ENCODE measurements at places on chromosomes 7 and 10. TPM values are rescaled to one million over a fixed set of nuclear protein-coding genes. Genes with fewer than 3 reads are reported as not detected.

The NPY4R gene
- total RNA-seq: 0.71 TPM

The EBLN1 gene
- total RNA-seq: not detected

The PTPRZ1 gene
- 0.22 TPM for total RNA-seq

The NEUROD6 gene
- not detected for total RNA-seq

The LDB3 gene
- total RNA-seq: 1.1 TPM

- H3K36me3 ChIP-seq: no peaks in the 10 kb centered on the region
- H3K4me3 ChIP-seq: no peak overlapping the region
- no peak overlapping the region for H3K27ac ChIP-seq
- no peaks in the 10 kb centered on the region for H3K27me3 ChIP-seq
These were observed 543.0 kb upstream of the FZD8 start for GRCh38 chr10:36185097-36185496.

DNA sequence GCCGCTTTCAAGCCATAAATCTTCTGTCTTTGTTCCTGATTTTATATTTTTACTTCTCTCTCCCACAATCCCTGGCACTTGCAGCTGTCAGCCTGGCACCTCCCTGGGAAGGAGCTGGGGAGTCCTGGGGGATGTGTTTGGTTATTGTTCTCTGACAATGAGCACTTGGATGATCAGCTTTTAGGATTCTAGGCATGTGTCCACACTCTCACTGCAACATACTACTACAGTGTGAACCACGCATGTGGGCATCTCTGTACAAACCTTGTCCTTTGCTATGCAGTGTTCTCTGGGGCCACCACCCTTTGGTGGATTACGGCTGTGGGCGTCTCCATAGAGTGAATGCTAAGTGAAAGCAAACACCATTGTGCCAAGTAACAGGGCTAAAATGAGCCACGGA is 168.4 kb upstream of the KMT2E start:
- H3K4me3 ChIP-seq: no peak overlapping the region
- no peak overlapping the region for H3K27ac ChIP-seq
- peaks cover 38% of the 10 kb centered on the region for H3K27me3 ChIP-seq
- no peaks in the 10 kb centered on the region for H3K36me3 ChIP-seq
- no peaks in the 10 kb centered on the region for H3K4me1 ChIP-seq
- DNase-seq: no peak

DNA sequence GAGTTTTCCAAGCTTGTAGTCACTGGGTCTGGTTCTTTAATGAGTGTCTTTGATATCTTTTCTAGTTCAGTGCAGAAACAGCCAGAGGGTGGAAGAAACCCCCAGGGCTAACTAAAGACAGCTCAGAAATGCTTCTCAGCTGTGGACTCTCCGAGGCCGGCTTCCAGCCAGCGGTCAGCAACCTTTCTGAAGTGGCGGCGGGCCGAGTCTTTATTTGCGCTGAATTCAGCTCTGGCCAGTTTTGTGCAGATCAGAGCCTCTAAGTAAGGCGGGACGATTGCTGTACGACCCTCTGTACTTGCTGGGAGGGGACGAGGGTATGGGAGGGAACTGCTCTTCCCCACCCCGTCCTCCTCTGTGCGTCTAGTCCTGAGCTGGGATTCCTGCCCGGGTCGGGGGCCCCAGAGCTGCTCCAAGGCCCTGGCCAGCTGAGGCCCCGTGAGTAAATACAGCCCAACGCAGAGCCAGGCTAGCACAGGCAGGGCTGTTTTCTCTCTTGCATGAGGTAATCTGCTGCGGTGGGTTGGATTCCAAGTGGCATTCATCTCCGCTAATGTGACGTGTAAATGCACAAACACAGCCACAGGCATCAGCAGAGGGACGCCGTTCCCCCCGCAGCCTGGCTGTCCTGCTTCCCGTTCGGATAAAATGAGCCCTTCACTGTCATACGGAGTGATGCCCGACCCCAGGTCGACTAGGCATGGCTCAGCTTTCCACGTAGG is 159.8 kb downstream of the PIP4K2A start:
- no peaks in the 10 kb centered on the region for H3K4me1 ChIP-seq
- no peak for DNase-seq
- H3K36me3 ChIP-seq: peaks cover 6% of the 10 kb centered on the region
- no peak overlapping the region for H3K4me3 ChIP-seq

DNA sequence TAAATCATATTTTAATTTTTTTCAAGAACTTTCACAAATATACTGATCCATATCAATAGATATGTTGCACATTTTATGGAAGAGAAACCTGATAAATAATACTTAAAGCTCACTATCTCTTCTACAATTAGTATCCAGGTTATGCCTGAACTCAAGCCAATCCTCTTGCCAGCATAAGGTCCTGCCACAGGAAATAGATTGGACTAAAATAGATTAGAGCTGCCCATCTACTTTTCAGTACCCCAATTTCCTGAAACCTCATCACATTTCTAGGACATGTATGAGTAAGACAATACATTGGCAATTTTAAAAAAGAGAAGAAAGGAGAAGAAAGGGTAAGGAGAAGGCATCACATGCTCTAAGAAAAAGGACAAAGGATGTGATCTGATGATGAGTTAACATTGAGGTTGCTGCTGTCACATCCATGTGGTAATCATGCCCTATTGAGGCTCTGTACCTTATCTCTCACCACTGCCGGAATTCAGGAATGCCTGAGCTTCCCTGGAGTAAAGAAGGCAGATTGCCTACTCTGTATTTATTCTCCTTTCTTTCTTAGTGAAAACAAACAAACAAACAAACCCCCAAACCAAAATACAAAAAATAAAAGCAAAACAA is 199.7 kb downstream of the ANK3 start:
- H3K4me1 ChIP-seq: no peaks in the 10 kb centered on the region
- H3K36me3 ChIP-seq: no peaks in the 10 kb centered on the region
- H3K4me3 ChIP-seq: no peak overlapping the region

DNA sequence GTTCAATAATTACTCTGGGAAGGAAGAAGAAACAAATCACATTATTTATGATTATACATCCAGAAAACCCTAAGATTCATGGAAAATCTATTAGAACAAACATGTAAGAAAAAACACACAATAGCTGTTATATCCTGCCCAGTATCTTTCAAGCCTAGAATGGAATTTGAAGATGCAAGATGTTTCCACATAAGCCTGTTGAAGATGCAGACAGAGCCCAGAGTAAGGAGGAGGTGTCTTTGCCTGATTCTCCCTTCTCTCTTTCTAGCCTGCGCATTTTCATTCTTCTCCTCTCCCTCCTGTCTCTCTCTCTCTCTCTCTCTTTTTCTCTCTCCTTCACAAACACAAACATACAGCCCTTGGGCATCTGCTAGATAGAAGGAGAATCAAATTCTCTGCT is 170.1 kb upstream of the INHBA start:
- no peaks in the 10 kb centered on the region for H3K27me3 ChIP-seq
- no peak for DNase-seq
- H3K27ac ChIP-seq: no peak overlapping the region

- H3K4me3 ChIP-seq: no peak overlapping the region
- no peak for DNase-seq
- H3K36me3 ChIP-seq: no peaks in the 10 kb centered on the region
- H3K4me1 ChIP-seq: no peaks in the 10 kb centered on the region
- no peak overlapping the region for H3K27ac ChIP-seq
These were observed 94.7 kb upstream of the PAX2 start for GRCh38 chr10:100650693-100651092.

DNA sequence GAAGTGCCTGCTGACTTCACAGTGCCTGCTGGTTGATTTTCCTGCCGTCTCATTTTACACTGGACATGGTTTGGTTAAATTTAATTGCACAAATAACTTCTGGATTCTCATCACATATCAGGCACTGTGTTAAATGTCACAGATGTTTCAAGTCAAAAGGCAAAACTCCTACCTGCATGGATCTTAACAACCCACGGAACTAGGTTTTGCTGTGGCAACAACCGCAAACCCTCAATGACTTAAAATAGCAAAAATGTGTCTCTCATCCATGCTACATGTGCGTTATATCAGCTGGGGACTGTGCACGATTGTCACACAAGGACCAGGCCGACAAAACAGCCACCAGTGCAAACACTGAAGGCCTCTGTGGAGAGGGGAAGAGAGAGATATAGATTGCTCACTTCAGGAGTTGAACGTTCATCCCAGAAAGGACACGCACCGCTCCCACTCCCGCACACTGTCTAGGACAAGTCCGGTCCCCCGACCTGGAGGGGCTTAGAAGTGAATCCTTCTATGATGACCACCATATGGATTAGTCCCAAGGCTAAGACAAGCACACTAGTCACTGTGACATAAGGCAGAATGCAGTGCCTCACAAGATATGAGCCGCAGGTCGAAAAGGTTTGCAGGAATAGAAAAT is 233.3 kb downstream of the SKAP2 start:
- no peaks in the 10 kb centered on the region for H3K27me3 ChIP-seq
- no peak overlapping the region for H3K4me3 ChIP-seq
- DNase-seq: no peak

DNA sequence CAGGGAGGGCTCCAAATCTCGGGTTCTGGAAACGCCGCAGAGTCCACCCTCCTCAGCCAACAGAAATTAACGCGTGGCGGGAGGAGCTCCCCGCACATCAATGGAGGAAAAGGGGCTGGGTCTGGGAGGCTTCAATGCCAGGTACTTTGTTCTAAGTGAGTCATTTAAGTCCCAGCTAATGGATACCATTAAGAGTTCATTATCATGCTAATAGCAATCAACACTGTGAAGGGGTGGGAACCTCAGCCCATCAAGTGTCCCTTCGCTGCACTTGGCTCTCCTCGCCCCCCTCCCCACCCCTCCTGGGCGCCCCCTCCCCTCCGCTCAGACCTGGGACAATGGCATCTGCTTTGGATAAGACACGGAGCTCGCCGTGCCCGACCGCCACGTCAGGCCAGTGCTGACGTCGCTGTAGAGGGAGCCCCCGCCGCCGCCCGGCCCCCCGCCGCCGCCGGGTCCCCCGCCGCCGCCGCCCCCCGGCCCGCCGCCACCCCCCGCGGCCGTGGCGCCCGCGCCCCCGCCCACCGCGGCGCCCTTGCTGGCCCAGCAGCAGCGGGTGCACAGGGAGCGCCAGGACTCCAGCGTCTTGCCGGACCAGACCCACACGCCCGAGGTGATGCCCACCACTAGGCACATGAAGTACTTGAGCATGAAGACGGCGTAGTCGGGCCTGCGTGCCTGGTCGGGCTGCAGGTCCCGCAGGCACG is 2.9 kb downstream of the FZD8 start:
- no peak overlapping the region for H3K27ac ChIP-seq
- peaks cover 25% of the 10 kb centered on the region for H3K4me1 ChIP-seq
- H3K36me3 ChIP-seq: peaks cover 25% of the 10 kb centered on the region
- no peak overlapping the region for H3K4me3 ChIP-seq
- no peaks in the 10 kb centered on the region for H3K27me3 ChIP-seq

DNA sequence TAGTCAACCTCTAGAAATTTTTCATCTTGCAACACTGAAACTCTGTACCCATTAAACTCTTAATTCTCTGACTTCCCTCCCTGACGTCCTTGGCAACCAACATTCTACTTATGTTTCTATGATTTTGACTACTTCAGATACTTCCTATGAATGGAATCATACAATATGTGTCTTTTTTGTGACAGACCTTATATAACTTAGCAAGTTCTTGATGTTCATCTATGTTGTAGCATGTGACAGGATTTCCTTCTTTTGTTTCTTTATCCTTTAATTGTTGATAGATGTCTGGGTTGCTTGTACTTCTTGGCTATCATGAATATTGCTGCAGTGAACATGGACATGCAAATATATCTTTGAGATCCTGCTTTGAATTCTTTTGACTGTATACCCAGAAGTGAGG is 240.8 kb downstream of the ADK start:
- no peak overlapping the region for H3K27ac ChIP-seq
- no peak for DNase-seq
- H3K4me1 ChIP-seq: no peaks in the 10 kb centered on the region
- H3K4me3 ChIP-seq: no peak overlapping the region

- H3K36me3 ChIP-seq: no peaks in the 10 kb centered on the region
- no peaks in the 10 kb centered on the region for H3K4me1 ChIP-seq
- peaks cover 21% of the 10 kb centered on the region for H3K27me3 ChIP-seq
- H3K4me3 ChIP-seq: no peak overlapping the region
- no peak for DNase-seq
These were observed 23.0 kb upstream of the ZMYND11 start for GRCh38 chr10:112246-112645.

DNA sequence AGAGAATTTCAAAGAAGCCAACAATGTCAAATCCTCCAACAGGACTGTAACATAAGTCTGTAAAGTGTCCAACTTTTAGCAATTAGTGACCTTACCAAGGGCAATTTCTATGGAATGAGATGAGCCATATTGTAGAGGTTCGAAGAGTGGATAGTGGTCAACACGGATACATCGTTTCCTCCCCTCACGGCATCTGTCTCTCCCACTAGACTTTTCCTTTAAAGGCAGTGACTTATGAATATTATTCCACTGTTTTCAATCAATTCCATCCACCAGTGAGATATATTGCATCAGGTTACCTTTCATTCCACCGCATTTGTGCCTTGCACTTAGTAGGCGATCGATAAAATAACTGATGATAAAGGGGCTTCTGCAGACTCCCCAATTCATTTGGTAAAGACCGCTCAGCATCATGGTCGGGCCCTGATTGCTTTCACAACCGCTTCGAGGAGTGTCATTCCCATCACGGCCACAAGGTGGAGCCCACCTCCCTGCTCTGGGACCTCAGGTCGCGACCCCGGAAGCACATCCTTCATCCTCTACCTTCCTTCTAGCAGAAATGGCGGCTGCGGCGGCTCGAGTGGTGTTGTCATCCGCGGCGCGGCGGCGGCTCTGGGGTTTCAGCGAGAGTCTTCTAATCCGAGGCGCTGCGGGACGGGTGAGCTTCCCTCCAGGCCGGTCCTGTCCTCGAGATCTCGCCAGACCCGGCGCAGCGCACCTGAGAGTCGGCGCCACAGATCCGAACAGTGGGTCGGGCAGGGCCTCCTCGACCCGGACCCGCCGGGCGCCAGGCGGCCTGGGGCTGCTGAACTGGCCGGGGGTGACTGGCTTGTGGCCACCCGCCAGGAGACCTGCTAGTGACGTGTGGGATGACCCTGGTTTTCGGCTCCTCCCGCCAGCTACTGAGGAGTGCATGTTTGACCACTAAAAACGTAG is at the start of gene PMPCB:
TSS of gene PMPCB (plus strand) at position 535 of the 936 bp plus-strand sequence. CDS start at position 560, 25 bp downstream.
- peaks cover 13% of the 10 kb centered on the region for H3K4me1 ChIP-seq
- no peaks in the 10 kb centered on the region for H3K27me3 ChIP-seq
- peak within 1 kb of the TSS; percentile 87 for H3K4me3 ChIP-seq
- DNase-seq: peak; percentile 84
- H3K36me3 ChIP-seq: peaks cover 43% of the 10 kb centered on the region
- peak within 1 kb of the TSS; percentile 74 for H3K27ac ChIP-seq

- no peaks in the 10 kb centered on the region for H3K36me3 ChIP-seq
- DNase-seq: no peak
- peaks cover 29% of the 10 kb centered on the region for H3K4me1 ChIP-seq
- H3K27ac ChIP-seq: no peak overlapping the region
- H3K4me3 ChIP-seq: no peak overlapping the region
These were observed 160.0 kb downstream of the SLIT1 start for GRCh38 chr10:97025613-97026242.

DNA sequence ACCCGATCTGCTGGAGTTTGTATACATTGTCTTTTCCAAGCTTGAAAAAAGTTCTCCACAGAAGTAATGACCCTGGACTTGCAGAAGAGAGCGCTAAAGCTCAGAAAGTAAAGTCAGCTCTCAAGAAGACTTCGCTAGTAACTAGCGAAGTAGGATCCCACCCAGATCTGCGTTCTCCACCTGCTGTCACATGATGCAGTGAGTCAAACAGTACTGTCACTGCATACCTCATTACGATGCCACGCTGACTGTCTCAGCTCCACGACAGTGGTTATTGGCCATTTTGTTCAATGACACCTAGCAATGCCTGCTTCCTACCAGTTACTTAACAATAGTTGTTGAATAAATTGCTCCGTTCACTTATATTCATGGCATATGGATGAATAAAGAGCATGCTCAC is 29.7 kb upstream of the SEC61G start:
- H3K36me3 ChIP-seq: no peaks in the 10 kb centered on the region
- no peak overlapping the region for H3K4me3 ChIP-seq
- H3K27ac ChIP-seq: no peak overlapping the region
- DNase-seq: peak; percentile 68
